Fibroblast of skin of right quadriceps (primary cell): ENCODE measurements at places on chromosomes 16 and 17.

DNA sequence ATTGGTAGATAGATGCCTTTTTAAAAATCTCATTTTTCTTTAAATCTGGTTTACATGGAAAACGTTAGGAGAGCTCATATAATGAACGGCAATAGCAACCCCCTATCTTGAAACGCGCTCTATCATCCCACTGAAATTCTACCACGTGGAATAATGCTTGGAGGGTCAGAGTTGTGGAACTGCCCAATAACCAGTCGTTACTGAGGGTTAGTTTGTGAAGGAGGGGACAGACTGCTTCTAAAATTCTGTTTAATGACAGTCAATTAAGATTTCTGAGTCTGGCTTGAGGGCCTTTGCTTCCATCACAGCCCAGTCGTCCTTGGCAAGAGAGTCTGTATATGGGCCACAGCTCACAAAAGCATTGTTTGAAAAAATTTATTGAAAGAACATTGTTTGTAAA lies 482 bp downstream of the IRF8 start:
- no peak for DNase-seq

DNA sequence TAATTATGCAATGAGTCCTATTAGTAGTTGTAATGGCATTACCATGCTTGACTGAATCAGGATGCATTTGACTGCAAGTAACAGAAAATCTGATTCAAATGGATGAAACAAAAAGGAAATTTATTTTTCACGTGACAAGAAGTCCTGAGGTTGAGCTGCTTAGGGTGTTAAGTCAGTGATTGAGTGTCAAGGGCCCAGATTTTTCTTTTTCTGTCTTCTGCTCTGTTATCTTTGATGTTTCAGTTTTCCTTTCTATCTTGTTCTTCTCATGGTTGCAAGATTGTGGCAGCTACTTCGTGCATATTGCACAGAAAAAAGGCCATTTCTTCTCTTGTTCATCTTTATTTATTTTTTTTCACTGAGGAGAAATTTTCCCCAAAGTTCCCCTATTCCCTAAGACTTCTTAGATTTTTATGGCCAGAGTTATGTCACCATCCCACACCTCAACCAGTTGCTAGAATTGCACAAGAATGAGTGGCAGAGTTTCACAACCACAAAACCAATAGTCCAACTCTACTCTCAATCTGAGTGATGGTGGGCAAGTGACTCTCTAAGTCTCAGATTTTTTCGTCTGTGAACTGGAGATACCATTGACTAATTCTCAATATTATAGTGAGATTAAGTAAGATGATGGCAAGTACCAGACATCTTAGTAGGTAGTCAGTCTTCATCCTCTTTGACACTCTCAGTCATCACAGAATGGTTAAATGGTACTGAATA lies 15.7 kb upstream of the GPR139 start:
- no peak for DNase-seq

GRCh38 chr16:89303617-89304016 lies 86.1 kb downstream of the ZNF778 start:
- DNase-seq: no peak

DNA sequence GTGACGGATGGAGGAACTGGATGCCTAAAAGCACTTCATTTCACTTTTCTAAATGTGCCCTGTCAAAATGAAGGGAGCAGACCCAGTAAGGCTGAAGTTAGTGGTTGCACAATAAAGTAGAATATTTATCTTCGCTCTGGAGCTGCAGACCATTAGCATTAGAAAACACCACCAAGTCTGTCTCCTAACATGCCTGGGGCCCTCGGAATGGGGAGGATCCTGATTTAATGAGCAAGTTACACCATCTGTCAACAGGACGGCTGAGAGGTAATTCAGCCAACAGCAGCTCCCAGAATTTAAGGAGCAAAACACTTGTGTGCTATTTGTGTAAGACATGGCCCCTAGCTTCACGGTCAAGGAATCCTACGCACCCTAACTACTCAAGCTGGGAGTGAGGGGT lies 22.3 kb downstream of the CA10 start:
- no peak for DNase-seq

DNA sequence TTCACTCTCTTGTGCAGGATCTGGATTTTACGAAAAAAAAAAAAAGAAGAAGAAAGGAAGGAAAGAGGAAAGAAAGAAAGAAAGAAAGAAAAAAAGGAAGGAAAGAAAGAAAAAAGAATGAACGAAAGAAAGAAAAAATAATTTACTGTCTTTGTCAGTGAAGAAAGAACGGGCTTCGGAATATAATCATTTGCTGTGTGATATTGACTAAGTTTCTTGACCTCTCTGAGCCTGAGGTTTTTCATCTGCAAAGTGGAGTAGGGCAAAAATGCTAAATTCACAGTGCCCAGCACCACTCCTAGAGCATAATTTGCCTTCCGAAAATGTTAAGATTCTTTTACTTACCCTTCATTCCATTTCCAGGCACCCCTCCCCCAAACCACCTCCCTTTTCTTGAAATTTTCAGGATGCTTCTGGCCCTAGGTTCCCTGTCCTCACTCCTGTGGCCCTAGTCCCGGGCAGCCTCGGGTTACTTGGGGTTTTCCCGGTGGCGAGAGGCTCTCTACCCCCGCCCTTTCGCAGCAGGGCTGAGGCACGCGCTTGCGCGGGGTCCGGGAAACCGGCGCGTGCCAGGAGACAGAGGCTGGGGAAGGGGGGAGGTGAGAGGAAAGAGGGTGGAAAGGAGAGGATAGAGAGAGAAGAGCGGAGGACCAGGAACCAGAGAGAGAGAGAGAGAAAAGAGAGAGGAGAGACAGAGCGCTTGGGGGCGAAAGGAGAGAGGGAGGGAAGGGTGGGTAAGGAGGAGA lies at the start of gene CNTNAP1:
Gene CNTNAP1 (plus strand): TSS at position 556 of the 746 bp plus-strand sequence. CDS start 299 bp downstream, outside the sequence.
- DNase-seq: peak; percentile 82

DNA sequence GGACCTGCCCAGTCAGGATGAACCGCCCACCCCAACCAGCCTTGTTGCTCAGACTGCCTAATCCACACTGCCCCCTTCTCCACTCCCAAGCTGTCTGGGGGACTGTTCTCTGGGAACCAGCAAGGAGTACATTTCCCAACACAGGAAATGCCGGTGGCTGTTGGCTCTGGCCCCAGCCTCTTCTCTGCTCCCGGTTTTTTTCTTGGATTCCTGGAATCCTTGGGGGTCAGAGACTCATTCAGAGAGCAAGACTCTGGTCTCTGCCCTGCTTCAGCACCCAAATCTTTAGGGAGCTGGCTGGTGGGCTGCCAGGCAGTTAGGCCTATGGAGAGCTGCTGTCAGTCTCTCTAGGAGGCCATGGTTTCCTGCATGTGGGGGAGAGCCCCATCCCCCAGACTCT lies 10.8 kb upstream of the MTMR4 start:
- peak; percentile 97 for DNase-seq

- peak; percentile 81 for DNase-seq
Observed at GRCh38 chr16:397736-398332, 835 bp downstream of the NME4 start.

- no peak for DNase-seq
Observed at GRCh38 chr16:3716831-3717234, 491 bp downstream of the TRAP1 start.

- DNase-seq: no peak
Observed at GRCh38 chr17:28097254-28097653, 54.8 kb downstream of the NLK start.

- no peak for DNase-seq
Observed at GRCh38 chr16:83004868-83005652, 378.3 kb downstream of the CDH13 start.

- DNase-seq: no peak
Observed at GRCh38 chr17:74712756-74713155, at the start of gene CD300LF. Gene CD300LF, minus strand, starts transcription at chr17:74712923. Its CDS starts 57 bp downstream, at chr17:74712866.
